ENCODE measurements at places on chromosomes 7 and 10. TPM values are rescaled to one million over a fixed set of nuclear protein-coding genes. Genes with fewer than 3 reads are reported as not detected.

PAPOLB gene
- 0.20 TPM for total RNA-seq

DNA sequence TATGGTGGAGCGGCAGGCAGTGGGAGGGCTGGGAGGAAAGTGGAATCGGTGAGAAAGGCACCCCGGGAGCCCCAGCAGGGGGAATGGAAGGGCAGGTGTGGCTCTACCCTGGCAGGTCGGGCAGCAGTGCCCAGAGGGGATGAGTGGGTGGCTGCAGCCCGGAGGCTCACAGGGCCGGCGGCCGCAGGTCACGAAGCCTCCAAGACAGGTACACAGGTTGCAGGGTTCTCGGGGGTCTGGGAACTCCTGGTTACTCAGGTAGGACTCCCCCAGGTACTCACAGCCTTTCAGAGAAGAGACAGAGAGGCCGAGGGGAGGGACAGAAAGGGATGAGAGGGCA lies 21.8 kb downstream of the KCP start:
- no peak for DNase-seq
- H3K27ac ChIP-seq: no peak overlapping the region
- H3K27me3 ChIP-seq: no peaks in the 10 kb centered on the region

GRCh38 chr7:30143748-30144251 lies 9.0 kb downstream of the MTURN start:
- H3K4me3 ChIP-seq: no peak overlapping the region
- DNase-seq: no peak
- no peaks in the 10 kb centered on the region for H3K36me3 ChIP-seq
- H3K4me1 ChIP-seq: peaks cover 23% of the 10 kb centered on the region

PDZD7 gene
- 6.1 TPM for total RNA-seq

FFAR4 gene
- total RNA-seq: not detected

- no peaks in the 10 kb centered on the region for H3K36me3 ChIP-seq
- peaks cover 62% of the 10 kb centered on the region for H3K27me3 ChIP-seq
Observed at GRCh38 chr10:118471863-118472262, 123.6 kb downstream of the PRLHR start.

DNA sequence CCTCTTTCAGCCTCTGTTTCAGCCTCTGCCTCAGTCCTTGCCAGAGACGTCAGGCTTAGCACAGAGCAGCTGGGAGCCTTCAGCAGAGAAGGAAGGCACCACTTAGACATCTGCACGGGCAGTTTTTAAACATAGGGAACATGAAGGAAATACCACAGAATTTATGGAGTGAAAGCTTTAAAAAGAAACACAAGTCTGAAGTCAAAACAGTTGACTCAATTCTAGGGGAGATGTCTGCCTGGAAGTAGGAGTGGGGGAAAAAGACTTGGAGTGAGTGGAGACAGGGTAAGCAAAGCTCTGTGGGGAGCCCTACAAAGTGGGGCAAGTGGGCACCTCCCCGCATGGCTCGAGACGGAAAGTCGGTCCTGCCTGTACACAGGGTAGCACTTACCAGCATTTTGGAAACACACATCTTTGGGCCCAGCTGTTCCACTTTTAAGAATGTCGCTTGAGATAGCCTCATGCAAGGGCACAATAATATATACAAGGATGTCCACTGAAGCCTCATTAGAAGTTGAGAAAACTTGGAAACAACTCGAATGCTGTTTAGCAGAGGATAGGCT lies 5.0 kb upstream of the TBXAS1 start:
- no peaks in the 10 kb centered on the region for H3K36me3 ChIP-seq
- no peak overlapping the region for H3K4me3 ChIP-seq
- DNase-seq: no peak
- H3K27ac ChIP-seq: no peak overlapping the region
- H3K27me3 ChIP-seq: peaks cover 21% of the 10 kb centered on the region

DNA sequence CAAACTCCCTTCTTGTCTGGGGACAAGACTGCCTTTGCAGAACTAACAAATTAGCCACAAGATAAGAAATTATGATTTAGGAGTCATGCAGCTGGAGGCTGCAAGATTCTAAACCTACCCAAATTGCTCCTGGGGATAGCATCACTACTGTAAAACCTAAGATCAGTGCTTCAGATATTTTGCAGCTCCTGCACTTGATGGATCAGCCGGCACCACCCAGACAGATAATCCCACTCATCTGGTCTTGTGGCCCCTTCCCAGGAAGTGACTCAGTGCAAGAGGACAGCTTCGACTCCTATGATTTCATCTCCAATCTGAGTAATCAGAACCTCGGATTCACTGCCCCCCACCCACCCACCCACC lies 181.9 kb downstream of the AKR1D1 start:
- no peaks in the 10 kb centered on the region for H3K4me1 ChIP-seq
- no peak overlapping the region for H3K4me3 ChIP-seq
- DNase-seq: no peak
- H3K27ac ChIP-seq: no peak overlapping the region
- H3K27me3 ChIP-seq: no peaks in the 10 kb centered on the region
- no peaks in the 10 kb centered on the region for H3K36me3 ChIP-seq

DNA sequence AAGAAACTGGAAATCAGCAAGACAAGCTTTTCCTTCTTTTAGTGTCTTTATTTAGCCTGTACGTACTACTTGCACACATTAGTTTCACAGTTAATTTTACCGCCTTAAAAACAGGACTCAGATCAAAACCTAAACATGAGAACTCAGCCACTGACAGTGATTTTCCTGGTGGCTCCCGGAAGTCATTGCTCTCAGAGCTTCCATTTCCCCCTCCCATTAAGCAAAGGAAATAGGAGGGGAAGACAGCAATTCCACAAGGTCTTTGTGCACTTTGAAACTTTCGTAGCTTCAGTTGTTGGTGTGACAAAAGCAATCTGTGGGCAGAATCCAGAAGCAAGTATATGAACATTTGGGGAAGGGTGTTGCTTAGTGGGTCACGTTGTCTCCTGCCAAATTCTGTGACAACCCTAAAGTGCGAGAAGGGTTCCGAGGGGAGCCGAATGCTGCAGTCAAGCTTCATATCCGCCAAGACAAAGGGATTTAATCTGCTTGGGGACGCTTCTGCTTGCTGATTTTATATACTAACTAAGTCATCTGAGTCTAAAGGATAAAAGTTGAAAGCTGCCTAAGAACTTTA lies 30.4 kb downstream of the FAM53B start:
- no peak overlapping the region for H3K4me3 ChIP-seq
- no peaks in the 10 kb centered on the region for H3K27me3 ChIP-seq
- DNase-seq: no peak
- peaks cover 19% of the 10 kb centered on the region for H3K4me1 ChIP-seq

GRCh38 chr7:69906283-69906995 lies 308.2 kb downstream of the AUTS2 start:
- H3K4me3 ChIP-seq: no peak overlapping the region
- no peak overlapping the region for H3K27ac ChIP-seq
- H3K36me3 ChIP-seq: no peaks in the 10 kb centered on the region
- no peak for DNase-seq
- no peaks in the 10 kb centered on the region for H3K27me3 ChIP-seq
- no peaks in the 10 kb centered on the region for H3K4me1 ChIP-seq

DNA sequence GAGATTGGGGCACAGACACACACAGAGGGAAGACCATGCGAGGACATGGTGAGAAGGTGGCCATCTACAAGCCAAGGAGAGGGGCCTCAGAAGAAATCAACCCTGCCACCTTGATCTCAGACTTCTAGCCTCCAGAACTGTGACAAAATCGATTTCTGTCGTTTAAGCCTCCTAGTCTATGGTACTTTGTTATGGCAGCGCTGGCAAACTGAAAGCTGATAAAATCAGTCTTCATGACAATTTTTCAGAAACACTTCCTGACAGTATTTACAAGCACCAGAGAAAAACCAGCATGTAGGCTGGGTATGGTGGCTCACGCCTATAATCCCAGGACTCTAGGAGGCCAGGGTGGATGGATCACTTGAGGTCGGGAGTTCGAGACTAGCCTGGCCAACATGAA lies 4.2 kb downstream of the PARP12 start:
- no peak overlapping the region for H3K27ac ChIP-seq
- H3K4me3 ChIP-seq: no peak overlapping the region
- no peak for DNase-seq

DNA sequence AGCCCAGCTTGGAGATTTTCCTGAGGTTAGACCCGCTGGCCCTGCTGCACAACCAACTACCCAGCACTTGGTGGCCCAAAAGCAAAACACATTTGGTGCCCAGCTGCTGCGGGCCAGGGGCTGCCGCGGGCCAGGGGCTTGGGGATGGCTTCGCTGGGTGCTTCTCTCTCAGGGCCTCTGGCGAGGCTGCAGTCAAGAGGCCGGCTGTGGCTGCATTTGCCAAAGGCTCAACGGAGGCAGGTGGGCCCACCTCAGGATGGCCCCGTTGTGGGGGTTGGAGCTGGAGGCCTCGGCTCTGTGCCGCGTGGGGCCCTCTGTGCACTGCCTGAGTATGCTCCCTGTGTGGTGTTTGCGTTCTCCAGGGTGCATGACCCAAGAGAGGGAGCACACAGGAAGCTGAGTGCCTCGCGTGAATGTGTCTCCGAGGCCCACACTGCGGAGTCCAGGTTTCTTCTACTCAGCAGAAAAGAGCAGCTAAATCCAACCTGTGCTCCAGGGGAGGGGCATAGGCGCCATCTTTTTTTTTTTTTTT lies 17.5 kb upstream of the UBE3C start:
- H3K4me1 ChIP-seq: no peaks in the 10 kb centered on the region
- H3K27me3 ChIP-seq: no peaks in the 10 kb centered on the region
- H3K27ac ChIP-seq: no peak overlapping the region

GPR26 gene
- total RNA-seq: not detected

Measured in HCT116 (cell line).